Hematopoietic multipotent progenitor cell (in vitro differentiated cells): ENCODE measurements at places on chromosomes 4 and X. TPM values are rescaled to one million over a fixed set of nuclear protein-coding genes. Genes with fewer than 3 reads are reported as not detected.

Gene PPP4R3C
- not detected for total RNA-seq

Gene CHRDL1
- 5.9 TPM for total RNA-seq

- DNase-seq: peak; percentile 15
Measured at GRCh38 chrX:129540722-129541184, 694 bp downstream of the OCRL start.

Gene RNF175
- not detected for total RNA-seq
